NCI-H2029 treated with DMSO at 0.1 percent for 48 hours (cell line): ENCODE measurements at places on chromosomes 11 and 22.

- DNase-seq, result no peak
Observed at GRCh38 chr11:88315015-88315414, 22.5 kb downstream of the CTSC start.

DNA sequence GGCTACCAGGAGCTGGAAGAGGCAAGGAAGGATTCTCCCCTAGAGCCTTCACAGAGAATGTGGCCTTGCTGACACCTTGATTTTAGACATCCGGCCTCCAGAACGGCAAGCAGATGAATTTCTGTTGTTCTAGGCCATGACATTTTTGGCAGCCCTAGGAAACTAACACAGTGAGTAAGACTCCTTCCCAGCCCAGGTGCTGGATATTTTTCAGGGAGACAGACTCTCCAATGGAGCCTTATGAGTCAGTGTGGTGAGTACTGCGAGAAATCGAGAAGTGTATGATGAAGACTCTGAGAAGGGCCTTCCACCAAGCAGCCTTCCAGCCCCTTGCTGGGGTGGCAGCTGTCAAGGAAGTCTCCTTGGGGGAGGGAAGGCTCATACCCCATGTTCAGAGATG, 114.4 kb downstream of the OSBP2 start:
- DNase-seq, result no peak

DNA sequence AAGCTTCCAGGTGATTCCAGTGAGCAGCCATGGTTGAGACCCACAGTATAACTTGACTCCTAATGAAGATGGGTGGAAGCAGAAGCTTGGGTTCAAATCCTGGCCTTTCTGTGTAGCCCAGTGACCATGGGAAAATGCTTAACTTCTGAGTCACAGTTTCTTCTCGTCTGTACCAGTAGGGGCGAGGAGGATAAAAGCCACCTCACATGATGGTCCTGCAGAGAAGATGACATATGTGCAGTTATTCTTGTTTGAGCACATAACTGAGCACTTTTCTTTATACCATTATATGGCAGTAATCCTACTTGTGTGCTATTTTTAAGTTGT, 4.9 kb downstream of the TMEM109 start:
- no peak for DNase-seq

GRCh38 chr11:45412051-45412471, 125.9 kb upstream of the SYT13 start:
- no peak for DNase-seq

- DNase-seq, result no peak
Observed at GRCh38 chr22:35611891-35612576, 5.1 kb downstream of the MB start.

DNA sequence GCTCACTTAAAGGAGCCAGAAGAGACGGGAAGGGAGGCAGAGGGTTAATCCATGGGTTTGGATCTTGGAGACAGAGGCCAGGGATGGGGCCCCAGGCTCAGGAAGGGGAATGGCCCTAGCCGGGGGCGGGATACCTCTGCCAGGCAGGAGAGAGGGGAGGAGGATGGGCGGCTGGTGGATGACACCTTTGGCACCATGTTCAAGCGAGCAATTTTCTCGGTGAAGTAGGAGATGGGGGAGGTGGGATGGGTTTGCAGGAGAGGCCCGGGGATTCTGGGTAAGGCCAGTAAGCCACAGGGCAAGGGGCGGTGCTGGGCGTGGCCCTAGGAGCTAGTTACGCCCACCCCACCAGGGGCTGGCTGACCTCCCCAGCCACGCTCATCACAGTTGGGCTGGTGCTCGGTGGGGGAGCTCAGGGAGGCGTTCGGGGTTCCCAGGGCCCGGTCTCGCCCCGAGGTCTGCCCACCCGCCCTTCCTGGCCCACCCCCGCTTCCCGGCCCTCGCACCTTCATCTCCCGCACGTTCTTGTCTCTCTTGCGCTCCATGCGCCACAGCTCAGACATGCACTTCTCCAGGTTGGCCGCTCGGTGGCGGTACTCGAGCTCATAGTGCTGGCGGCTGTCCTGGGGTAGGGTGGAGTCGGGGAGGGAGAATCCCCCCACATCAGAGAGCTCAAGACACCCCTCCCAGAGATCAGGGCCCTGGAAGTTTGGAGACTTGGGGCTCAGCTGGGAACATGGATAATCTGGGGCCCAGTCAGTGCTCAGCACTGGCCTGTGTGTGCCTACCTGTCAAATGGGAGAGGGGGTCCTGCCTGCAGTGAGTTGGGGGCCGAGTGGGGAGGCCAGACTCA, 12.7 kb downstream of the BAIAP2L2 start:
- DNase-seq, result no peak

DNA sequence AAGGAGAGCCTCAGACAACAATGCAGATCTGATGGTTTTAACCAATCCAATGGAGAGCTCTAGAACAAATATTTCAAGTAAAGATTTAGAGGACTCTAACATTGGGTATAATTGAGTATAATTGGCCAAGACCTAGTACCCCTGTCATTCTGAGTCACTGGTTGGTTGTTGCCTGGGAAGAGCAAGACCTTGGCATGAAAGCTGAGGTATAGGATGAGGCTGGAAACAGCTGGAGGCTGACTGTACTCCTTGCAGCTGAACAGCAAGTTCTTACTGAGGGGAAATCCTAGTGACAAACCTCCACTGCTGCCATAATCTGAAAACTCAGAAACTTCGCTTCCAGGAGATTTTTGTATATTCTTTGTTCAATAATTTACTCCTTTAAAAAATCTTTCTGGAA, 54.3 kb upstream of the MUC15 start:
- DNase-seq, result no peak

DNA sequence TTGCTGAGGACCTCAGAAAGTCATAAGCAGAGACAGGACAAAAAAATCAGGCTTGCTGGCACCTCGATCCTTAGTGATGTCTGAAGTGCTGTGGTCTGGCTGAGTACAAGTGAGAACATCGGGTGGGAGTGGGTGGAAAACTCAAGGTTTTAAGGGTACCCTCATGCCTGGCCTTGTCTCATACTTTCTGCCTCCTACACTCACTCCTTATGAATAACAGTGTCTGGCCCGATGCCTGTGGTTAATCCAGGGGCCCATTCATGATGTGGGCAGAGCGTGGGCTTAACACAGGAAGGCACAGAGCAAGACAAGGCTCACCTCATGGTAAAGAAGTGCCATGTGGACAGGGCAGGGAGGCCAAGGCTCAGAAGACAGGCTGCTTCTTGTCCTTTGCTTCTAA, 11.0 kb upstream of the UCP3 start:
- no peak for DNase-seq

GRCh38 chr11:73551677-73552076, 46.2 kb downstream of the FAM168A start:
- DNase-seq, result no peak

- DNase-seq, result no peak
Observed at GRCh38 chr11:32847511-32847910, 17.8 kb downstream of the PRRG4 start.

DNA sequence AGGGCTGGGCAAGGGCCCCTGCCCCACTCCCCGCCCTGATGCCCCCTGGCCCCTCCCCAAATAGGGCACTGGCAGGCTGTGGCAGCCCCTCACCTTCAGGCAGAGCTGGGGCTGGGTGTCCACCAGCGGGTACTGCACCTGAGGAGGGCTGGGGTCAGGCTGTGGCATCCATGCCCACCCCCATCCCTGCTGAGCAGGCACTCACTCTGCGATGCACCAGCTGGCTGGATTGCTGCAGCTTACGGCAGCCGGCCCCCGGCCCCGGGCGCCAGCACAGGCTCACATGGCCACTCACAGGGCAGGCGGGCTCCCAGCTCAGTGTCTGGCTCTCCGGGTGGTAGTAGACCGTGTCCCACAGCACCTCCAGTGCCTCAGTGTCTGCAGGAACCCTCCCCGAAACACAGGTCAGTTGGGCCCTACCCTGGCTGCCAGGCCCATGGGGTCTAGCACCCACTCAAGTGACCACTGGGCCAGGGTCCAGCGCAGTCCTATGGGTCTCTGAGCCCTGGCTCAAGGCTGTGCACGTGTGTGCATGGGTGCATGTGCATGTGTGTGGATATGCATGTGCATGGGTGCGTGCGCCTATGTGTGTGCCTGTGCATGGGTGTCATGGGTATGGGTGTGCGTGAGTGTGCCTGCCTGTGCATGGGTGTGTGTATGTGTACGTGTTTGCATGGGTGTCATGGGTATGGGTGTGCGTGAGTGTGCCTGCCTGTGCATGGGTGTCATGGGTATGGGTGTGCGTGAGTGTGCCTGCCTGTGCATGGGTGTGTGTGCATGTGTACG, 14.4 kb downstream of the IL17REL start:
- DNase-seq, result no peak

DNA sequence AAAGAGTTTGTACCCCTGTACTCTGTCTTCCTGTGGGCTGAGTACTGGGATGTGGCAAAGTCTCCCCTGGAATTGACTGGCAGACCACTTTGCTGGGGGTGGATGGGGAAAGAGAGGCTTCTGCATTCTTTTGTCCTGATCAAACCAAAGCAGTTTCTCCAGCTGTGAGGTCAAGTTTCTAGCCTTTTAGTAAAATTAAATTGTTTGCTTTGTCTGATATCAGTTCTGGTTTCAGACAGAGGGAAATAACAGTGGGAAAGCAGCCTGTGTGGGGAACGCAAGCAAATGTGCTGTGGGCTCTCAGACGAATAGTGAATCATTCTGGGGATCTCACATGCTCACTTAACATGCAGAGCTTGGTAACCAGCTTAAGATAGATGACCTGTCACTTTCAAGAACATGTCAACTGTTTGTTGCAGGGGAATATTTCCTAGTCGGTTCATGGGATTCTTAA, 151.6 kb downstream of the FAT3 start:
- DNase-seq, result no peak

DNA sequence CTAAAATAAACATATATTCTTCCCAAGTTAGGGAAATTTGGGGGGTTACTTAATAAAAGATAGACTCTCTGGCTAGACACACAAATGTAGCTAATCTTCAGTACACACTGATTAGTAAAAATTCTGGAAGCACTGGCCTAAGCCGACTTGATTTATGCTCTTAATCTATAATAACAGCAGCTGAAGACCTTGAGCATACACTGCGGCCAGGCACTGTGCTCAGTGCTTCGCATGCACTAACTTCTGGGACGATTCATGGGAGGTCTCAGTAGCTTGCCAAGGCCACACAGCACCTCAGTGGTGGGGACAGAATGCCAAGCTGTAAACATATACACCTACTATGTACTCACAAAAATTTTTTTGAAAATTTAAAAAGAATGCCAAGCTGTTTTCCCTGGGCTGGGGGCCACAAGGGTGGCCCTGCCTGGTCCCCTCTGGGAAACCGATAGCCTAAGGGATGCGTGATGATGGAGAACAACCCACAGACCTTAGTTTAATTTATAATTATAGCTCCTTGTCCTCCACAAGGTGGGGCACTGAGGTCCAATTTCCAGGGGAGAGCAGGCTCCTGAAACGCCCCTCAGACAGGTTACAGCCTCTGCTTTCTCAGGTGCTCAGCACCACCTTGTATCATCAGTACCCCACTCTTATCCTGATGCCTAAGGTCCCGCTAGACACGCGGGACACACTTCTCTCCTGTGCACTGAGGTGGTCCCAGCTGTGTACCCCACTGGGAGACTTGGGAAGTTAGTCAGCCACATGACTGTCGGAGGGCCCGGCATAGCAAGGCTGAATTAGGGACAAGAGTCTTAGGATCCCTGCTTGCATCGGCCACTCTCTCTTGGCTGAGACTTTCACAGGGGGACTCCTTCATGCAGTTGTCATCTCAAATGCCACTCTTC, 20.1 kb downstream of the SERPIND1 start:
- DNase-seq, result no peak

GRCh38 chr11:112656772-112657428, 304.3 kb upstream of the NCAM1 start:
- DNase-seq, result no peak

DNA sequence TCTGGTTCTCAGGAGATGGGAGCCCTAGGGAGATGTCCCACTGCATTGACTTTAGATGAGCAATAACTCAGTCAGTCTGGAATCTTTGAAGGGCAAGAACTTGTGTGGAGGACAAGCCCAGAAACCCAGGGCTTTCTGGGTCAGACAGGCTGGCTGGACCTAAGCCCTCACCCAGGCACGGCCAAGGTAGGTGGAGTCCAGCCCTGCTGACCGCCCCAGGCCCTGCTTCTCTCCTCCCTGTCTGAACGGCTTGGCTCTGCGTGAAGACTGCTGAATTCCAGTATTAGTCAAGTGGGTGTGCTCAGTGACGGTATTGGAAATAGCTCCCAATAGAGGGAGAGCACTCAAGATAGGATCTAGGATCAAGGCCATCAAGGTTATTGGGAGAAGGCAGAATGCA, 6.1 kb downstream of the CXCR5 start:
- no peak for DNase-seq

DNA sequence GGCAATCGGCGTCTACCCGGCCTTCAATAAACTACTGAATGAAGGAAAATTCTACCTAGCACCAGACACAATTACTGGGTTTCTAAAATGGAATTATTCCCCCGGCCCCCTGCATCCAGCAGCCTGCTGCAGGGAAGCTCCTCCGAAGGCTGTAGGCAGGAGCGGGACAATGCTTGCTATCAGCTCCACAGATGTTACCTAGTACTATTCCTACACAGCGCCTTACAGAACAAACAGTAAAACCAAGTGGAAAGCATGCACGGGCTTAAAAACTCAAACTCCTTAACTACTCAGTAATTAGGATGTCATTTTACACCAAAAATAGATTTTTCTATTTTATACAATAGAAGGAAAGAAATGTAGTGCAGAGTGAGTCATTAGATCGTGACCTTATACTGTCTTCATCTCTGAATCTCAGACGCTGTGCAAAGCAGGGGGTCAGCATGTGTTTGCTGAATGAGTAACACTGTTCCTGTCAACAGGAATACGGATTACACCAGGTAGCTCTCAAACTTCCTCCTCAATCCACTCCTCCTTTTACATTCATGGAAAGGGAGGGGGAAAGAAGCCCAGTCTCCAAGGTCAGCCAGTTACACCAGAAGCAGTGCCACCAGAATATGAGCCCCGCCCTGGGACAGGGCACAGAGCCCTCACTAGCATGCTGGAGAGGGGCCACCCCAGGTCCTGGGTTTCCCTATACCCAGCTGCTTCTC, 74.9 kb downstream of the PACSIN2 start:
- peak; percentile 40 for DNase-seq

DNA sequence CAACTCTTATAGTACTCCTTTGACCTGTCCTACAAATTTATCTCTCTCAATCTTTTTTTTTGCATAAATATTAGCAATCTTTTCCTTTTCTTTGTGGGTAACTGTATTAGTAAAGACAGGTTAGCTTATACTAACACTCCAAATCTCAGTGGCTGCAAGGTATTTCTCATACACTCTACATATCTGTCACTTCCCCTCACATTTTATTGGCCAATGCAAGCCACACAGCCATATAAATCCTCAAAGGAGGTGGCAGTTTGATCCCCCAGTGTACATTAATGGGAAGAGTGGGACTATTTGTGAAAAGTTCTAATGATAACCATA, 42.6 kb upstream of the EED start:
- DNase-seq, result no peak
